ENCODE measurements at places on chromosomes 6 and 20. TPM values are rescaled to one million over a fixed set of nuclear protein-coding genes. Genes with fewer than 3 reads are reported as not detected.

Gene RAB44
- polyA plus RNA-seq = 0.18 TPM

Gene SLC22A16
- not detected for polyA plus RNA-seq

Gene GABRR2
- 0.33 TPM for polyA plus RNA-seq

Gene TUBB1
- 0.01 TPM for polyA plus RNA-seq

Gene PROKR2
- polyA plus RNA-seq = not detected

Gene MOXD1
- 0.45 TPM for polyA plus RNA-seq

Gene RNF146
- polyA plus RNA-seq = 27.1 TPM

Gene HTR1B
- polyA plus RNA-seq = 1.4 TPM

Gene PTK6
- 87.0 TPM for polyA plus RNA-seq

Gene SRSF12
- polyA plus RNA-seq = not detected

Gene PGC
- polyA plus RNA-seq = 0.03 TPM

Gene GTPBP2
- polyA plus RNA-seq = 81.6 TPM

Gene C6orf15
- polyA plus RNA-seq = not detected

Gene PGBD1
- 3.2 TPM for polyA plus RNA-seq

Gene TRIM39
- 9.8 TPM for polyA plus RNA-seq

Gene KCNB1
- not detected for polyA plus RNA-seq

Gene DDX43
- 0.38 TPM for polyA plus RNA-seq

Gene FHL5
- not detected for polyA plus RNA-seq

Gene MEI4
- not detected for polyA plus RNA-seq

Gene APCDD1L
- polyA plus RNA-seq = not detected

Gene ZC2HC1B
- polyA plus RNA-seq = 0.09 TPM

Gene TMEM200A
- polyA plus RNA-seq = 0.45 TPM

Gene ANKEF1
- polyA plus RNA-seq = 3.0 TPM

Gene SMPDL3A
- 72.1 TPM for polyA plus RNA-seq

Gene SASH1
- 4.1 TPM for polyA plus RNA-seq

Gene BPIFB4
- polyA plus RNA-seq = not detected

Gene MROH8
- 0.54 TPM for polyA plus RNA-seq

Gene OR11A1
- not detected for polyA plus RNA-seq

Gene CGA
- 0.16 TPM for polyA plus RNA-seq

Gene RGS17
- under 0.01 TPM for polyA plus RNA-seq

Gene RHAG
- not detected for polyA plus RNA-seq

Gene SPATS1
- polyA plus RNA-seq = not detected

Gene DCDC2
- polyA plus RNA-seq = not detected

Gene C6orf52
- 5.1 TPM for polyA plus RNA-seq

Gene SLC16A10
- polyA plus RNA-seq = 24.1 TPM

Gene LINC00237
- polyA plus RNA-seq = not detected

Gene CAGE1
- polyA plus RNA-seq = not detected

Gene ARMH2
- polyA plus RNA-seq = not detected

Gene SLC17A3
- not detected for polyA plus RNA-seq

Gene LYRM4
- polyA plus RNA-seq = 20.5 TPM

Gene ARFGEF3
- polyA plus RNA-seq = 0.45 TPM

Gene OPN5
- polyA plus RNA-seq = not detected

Gene MARCKS
- polyA plus RNA-seq = 18.1 TPM

Gene PSORS1C2
- not detected for polyA plus RNA-seq

Gene ASIP
- 0.30 TPM for polyA plus RNA-seq

Gene MEP1A
- polyA plus RNA-seq = 163 TPM

Gene SLC17A1
- 0.07 TPM for polyA plus RNA-seq

Gene SOX4
- polyA plus RNA-seq = 4.6 TPM

Gene PLN
- polyA plus RNA-seq = 2.9 TPM

Gene CRISP3
- 0.13 TPM for polyA plus RNA-seq
